ENCODE measurements at places on chromosomes 4 and X.

- no peak for DNase-seq
Observed at GRCh38 chrX:139563251-139563650, 32.7 kb downstream of the F9 start.

DNA sequence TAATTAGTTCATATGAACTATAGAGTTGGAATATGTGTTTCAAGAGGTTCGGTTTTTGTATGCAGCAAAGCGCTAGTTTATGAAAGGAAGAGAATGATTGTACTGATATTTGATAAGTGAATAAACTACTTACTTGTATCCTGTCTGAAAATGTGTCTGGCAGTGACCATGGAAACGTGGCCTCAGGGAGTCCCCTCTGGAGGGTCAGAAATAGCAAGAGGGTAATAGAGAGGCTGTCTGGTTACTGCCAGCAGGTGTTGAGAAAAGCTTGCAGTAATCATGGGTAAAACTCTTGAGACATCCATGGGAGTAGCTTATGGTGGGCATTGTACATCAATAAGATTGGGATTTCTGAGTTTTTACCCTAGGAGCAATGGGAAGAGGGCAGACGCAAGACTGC is 77.1 kb downstream of the DCLK2 start:
- DNase-seq: no peak

DNA sequence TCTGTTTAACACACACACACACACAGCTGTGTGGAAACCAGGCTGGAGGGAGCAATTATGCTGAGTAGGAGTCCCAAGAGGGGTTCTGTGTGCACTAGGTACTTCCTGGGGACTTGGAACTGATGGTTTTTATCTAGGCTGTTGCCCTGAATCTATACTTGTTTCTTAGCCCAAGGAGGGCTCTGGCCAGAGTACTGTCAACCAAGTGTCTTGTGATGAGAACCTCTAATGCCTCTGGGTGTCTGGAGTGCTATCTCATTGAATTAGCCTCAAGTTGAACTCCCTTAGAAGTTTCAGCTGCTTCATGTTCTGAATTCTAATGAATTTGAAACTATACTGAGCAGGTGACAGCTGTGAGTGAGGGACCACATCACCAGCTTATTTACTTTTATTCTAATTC is 16.6 kb downstream of the ARHGAP24 start:
- DNase-seq: no peak

GRCh38 chr4:113483131-113483530 is 278.4 kb downstream of the CAMK2D start:
- DNase-seq: no peak

DNA sequence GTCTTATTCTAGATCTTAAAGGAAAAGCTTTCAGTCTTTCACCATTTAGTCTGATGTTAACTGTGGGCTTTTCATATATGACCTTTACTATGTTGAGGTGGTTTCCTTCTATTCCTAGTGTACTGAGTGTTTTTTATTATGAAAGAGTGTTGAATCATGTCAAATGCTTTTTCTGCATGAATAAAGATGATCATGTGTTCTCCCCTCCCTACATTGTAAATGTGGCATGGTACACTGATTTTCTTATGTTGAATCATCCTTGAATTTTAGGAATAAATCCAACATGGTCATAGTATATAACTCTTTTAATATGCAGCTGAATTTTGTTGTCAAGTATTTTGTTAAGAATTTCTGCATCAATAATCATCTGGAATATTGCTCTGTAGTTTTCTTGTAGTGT is 4.3 kb downstream of the CLGN start:
- peak; percentile 23 for DNase-seq

Measured in cardiac fibroblast (primary cell).